ENCODE measurements at places on chromosomes 7 and 10.

GRCh38 chr10:80702143-80702542 lies 164.4 kb downstream of the SH2D4B start:
- DNase-seq = no peak

GRCh38 chr10:114870486-114870885 lies 48.9 kb downstream of the FHIP2A start:
- DNase-seq = no peak

- DNase-seq = no peak
Measured at GRCh38 chr10:124300224-124300623, 118.5 kb downstream of the OAT start.

DNA sequence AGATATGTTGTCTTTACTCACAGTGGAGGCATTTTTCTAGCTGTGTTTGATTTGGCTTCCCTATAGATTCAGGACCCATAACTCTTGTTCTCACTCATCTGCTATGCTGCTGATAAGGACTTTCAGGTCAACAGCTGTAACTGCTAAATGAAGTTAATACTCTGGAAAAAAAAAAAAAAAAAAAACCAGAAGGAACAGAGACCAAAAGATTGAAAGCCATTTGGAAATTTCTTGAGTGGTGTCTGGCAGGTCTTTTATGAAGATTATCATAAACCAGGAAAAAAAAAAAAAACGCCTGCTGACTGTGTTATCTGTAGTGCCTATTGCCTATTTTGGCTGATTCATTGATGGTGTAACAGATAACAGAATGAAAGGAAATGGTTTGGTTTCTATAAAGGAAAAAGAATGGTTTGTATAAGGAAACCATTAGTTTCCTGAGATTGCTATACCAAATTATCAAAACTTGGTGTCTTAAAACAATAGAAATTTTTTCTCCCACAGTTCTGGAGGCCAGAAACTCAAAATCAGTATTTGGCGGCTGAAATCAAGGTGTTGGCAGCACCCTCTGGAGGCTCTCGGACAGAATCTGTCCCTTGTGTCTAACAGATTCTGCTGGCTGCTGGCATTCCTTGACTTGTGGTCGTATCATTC lies 60.5 kb upstream of the BET1 start:
- DNase-seq = no peak

- no peak for DNase-seq
Measured at GRCh38 chr7:78563191-78563590, 764.6 kb downstream of the PHTF2 start.

DNA sequence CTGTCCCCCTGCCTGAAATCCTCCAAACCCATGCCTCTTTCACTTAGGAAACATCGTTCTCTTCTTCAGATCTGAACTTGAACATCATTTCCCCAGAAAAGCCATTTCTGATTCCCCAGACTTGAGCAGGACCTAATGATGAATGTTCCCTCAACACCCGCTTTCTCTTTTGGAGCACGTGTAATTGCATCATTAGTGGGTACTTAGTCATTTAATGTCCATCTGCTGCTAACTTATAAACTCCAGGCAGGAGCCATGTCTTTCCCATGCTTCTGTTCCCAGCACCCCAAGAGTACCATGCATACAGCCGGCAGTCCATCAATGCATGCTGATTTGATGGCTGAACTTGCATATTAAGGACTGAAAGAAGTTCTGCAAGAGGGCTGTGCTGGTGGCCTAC lies 36.5 kb upstream of the ECHDC3 start:
- no peak for DNase-seq

DNA sequence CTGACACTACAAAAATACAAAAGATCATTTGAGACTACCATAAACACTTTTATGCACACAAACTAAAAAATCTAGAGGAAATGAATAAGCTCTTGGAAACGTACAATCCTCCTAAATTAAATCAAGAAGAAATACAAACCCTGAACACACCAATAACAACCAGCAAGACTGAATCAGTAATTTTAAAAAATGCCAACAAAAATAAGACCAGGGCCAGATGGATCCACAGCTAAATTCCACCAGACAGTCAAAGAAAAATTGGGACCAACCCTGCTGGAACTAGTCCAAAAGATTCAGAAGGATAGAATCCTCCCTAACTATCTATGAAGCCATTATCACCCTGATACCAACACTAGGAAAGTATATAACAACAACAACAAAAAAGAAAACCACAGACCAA lies 277.4 kb downstream of the AGMO start:
- no peak for DNase-seq

DNA sequence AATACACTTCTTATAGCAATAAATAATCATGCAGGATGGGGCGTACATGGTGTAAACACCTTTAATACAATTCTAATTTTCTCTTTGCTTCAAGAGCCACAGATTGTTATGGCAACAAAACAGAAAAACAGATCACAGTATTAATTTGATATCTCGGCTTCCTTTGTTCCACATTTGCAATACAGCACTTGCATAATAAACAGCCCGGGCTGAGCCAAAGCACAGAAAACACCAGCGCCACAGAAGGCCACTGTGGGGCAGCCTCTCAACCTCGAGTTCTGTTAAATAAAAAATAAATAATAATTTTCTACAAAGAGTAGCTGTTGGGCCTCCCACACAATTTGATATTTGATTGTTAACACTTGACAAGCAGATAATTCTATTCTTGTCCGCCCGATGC lies 255.9 kb downstream of the USP6NL start:
- DNase-seq = no peak

DNA sequence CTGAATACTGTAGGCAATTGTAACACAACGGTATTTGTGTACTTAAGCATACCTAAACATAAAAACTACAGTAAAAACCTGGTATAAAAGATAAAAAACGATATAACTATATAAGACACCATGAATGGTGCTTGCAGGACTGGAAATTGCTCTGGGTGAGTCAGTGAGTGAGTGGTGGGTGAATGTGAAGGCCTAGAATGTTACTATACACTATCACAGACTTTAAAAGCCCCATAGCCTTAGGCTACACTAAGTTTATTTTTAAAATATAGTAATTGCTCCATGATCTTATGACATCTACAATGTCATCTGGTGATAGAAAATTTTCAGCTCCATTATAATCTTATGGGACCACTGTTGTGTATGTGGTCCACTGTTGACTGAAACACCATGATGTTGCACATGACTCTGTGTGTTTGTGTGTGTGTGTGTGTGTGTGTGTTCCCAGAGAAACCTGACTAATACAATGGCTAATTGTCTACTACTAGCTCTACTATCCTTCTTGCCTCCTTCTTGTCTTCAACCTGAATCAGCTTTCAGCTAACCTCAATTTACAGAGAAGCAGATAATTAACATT lies 27.6 kb upstream of the PRPF18 start:
- no peak for DNase-seq

GRCh38 chr7:51647931-51648351 lies 331.3 kb upstream of the COBL start:
- no peak for DNase-seq

- DNase-seq = no peak
Measured at GRCh38 chr7:135994466-135995205, 17.5 kb upstream of the MTPN start.

DNA sequence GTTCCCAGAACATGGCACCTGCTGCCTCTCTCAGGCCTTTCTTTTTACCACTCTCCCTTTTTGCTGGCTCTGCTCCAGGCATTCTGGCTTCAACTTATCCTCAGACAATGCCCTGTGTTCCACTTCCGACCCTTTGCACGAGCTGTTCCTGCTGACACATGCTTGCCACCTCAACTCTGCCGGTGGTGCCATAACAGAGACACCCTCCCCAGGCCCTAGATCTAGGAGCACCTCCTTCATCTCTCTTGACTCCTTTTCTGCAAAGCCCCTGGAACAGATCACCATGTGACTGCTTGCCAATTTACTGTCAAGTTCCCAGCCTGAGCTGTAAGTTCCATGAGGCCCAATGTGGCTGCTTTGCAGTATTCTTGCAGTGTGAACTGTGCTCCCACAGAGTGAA lies 256.0 kb upstream of the MKI67 start:
- DNase-seq = no peak

DNA sequence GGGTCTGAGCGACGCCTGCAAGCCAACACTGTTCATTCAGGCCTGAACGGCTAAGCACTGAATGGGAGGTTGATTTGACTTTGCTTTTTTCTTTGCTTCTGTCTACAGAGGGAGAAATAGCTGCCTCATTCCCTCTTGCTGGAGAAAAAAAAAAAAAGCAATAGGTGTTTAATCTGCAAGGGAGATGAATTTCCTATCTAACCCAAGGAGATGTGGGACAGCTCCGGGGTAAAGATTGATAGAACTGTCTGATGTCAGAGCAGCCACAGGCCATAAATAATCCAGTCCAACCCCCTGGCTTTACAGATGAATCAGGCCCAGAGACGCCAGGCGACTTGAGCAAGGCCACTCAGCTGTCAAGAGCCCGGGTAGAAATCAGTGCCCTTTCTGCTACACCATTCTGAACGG lies 168.0 kb downstream of the ARHGAP12 start:
- no peak for DNase-seq

- DNase-seq = no peak
Measured at GRCh38 chr7:105268056-105268455, 120.7 kb downstream of the SRPK2 start.

GRCh38 chr10:73218431-73219191 lies 28.4 kb downstream of the DNAJC9 start:
- DNase-seq = no peak

GRCh38 chr10:77226853-77227565 lies 410.6 kb downstream of the KCNMA1 start:
- DNase-seq = no peak

DNA sequence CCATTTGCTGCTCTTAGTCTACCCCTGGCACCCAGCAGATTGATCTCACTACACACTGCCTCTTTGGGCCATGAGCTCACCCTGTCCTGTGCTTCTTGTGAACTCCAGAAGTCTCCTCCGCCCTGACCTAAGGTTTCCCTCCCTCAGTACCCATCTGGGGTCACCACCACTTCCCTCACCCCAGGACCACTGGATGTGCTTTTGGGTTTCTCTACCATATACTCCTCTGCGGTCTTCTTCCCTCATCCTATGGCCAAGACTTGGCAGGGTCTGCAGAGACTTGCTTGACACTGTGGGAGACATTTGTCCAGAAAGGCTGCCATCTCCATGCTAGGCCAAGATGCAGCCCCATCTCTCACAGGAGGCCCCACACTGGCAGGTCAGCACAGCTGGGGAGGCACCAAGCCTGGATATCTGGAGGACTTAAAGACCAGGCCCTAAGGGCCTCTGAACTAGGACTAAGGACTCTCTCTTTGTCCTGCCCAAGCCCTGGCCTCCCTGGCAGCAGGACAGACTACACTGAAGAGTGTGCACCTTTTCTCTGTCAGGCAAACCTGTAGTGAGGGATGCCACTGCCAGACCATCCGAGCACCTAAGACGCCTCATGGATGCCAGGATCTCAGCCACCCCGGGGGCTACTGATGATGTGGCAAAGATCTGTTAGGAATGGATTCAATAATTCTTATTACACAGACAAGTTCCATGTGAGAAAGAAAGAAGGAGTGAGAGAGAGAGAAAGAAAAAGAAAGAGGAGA lies 134.6 kb downstream of the ZNF467 start:
- DNase-seq = no peak

- DNase-seq = no peak
Measured at GRCh38 chr10:89210794-89211425, 3.8 kb upstream of the CH25H start.

DNA sequence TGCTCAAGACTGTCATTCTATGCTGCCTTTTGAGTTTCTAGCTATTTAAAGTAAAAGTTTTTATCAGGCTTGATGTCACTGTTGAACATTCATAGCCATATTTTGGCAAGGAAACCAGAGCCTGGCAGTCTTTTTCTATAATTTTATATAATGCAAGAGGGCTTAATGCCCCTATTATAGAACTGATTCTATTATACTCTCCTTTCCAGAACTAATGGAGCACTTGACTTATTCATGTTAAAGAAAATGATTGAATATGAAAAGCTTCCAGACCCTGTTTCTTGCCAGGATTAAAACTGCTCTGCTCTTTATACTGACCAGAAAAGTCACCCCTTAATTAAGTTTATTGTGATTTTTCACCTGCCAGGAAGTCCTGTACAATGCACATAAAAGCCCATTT lies 337.6 kb upstream of the CHRM2 start:
- DNase-seq = no peak

GRCh38 chr7:85125651-85126131 lies 61.2 kb downstream of the SEMA3D start:
- no peak for DNase-seq

DNA sequence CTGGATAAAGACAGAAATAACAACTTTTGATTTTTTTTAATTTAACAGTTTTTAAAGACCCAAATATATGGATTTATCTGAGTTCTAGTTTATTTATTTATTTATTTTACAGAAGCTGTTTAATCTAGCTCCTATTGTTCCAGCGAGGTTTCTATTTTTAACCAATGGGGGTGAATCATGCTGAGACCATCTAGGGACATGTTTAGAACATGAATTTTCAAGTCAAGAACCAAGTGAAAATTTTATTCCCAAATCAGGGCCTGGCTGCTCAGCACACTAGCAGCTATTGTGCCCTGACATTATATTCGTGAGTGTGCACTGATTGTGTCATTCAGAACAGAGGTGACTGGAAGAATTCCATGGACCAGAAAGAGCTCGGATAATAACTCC lies 24.6 kb upstream of the MPP7 start:
- no peak for DNase-seq

- peak; percentile 11 for DNase-seq
Measured at GRCh38 chr7:39950473-39951225, 593 bp downstream of the CDK13 start.

DNA sequence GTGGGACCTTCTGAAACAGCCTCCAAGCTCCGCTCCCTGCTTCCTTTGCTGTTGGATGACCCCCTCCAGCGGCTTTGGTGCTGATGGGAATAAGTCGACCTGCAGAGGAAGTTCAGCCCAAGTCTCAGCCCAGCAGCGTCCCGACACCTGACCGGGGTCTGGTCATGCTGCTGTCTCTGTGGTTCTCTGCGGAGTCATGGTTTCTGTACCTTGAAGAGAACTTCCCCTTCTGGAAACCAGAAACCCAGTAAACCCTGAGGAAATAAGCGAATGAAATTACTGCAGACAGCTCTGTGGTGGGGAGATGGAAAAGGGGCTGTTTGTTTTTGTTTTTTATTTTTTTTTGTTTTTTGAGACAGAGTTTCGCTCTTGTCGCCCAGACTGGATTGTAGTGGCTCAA lies 18.3 kb upstream of the ZNF12 start:
- DNase-seq = no peak

DNA sequence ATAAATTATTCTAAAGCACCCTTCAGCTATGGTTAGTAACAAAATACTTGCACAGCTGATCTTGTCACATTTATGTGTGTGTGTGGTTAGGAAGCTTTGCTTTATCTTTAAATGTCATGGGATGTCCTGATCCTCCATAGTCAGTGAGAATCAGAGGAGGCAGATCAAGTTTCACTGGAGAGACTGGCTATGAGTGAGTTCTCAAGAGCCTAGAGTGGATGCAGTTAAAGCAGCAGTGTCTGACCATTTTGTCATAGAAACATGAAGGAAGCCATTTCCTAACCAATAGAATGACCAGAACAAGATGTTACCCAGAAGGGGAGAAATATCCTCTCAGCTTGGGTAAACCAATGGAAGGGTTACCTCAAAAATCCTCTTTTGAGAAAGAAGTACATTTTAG lies 207.2 kb upstream of the DKK1 start:
- DNase-seq = no peak
